ENCODE measurements at places on chromosomes 3 and 15. TPM values are rescaled to one million over a fixed set of nuclear protein-coding genes. Genes with fewer than 3 reads are reported as not detected.
A peak's percentile ranks its signal among the peaks of the same experiment; 100 is the strongest.

DNA sequence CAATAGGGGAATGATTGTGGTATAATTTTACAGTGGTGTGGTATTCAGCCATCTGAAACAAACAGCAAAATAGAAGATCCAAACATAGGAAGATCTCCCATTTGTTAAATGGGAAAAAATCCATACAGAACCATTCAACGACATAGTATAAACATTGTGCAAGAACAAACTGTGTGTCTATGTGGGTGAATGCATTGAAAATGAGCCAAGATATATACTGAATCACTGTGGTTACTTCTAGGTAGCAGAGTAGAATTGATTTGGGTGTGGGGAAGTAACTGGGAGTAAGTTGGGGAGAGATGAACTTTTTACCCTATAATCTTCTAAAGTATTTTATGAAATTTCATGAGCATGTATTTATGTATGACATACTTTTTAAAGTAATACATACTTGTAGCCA, 123.1 kb upstream of the UMPS start:
- no peak for DNase-seq

Gene ANKRD63
- not detected for total RNA-seq

Gene C2CD4A
- total RNA-seq: 3.7 TPM

- no peak for DNase-seq
These were observed 41.2 kb upstream of the XCR1 start for GRCh38 chr3:46068501-46068900.

DNA sequence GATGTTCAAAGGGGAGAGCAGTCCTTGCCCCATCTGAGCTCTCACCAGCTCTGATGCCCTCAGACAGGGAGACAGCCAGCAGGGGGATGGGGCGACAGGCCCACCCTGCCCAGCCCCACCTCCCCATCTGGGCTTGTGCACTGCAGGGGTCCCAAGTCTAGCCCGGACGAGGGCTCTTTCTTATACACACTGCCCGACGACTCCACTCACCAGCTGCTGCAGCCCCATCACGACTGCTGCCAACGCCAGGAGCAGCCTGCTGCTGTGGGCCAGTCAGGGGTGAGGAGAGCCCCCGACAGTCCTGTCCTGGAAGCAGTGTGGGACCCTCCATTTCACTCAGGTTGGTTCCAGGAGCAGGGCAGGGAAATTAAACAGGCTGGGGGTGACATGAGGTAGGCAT, 73.9 kb downstream of the BOC start:
- no peak for DNase-seq

GRCh38 chr3:23640471-23641146, 165.1 kb upstream of the UBE2E1 start:
- DNase-seq: no peak

DNA sequence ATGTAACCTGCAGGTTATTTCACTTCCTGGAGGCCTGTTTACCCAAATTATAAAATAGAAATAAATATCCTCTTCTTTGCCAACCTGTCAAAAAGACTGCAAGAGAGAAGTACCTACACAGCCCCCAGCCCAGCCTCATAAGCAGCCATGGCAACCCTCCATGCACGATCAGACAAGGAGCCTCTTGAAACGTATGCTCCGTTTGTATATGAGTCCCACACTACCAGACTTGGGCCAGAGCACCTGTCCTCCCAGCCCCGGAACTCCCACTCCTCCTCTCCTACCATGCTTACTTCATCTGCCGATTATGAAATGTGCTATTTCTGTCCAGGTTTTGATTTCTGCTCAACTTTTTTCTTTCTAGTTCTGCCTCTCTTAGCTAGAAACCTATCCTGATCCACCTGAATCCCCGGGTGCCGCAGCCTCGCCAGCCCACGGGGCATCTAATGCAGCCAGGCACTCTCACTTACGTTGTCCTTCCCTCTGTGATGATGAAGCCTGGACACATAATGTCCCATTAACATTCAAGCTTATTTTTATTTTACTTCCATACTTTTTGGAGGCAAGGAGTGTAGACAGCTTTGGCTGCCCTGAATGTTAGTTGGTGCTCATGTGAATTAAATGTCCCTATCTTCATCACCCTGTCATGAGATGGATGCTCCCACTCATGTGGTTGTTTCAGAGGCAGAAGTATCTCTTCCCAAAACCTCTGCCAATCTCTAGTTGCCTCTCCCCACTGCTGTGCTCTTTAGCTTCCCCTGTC, 73.8 kb downstream of the MB21D2 start:
- no peak for DNase-seq

DNA sequence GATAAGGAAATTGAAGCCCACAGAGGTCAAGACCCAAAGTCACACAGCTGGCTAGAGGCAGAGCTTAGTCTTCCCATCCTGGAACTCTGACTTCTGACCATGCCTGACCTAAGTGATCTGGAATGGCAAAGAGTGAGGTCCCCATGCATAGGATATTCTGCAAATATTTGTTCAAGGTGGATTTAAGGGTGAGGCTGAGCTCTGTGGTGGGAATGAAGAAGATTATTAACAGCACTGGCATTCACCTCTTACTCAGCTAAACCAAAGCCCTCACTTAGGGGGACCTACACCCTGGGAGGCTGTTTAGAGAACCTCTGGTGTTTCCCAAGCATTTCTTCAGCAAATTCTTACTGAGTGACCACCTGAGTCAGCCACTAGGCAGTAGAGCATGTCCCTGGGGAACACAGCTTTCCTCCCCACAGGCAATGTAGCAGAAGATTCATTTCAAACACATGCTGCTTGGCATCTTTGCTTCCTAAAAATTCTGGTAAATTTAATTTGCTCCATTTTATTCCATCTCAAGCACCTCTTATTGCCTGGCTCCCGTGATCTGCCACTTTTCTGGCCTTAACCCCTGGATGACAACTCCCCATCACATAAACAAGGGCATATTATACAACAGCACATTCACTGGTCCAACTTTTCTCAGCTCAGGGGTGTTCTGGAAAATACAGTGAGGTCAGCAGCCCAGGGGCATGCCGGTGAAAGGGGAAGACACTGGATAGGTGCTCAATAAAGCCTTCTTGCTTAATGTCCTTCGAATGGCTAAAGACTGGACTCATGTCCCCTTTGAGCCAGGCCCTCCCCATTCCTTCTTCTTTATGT, 176.0 kb downstream of the ABHD5 start:
- DNase-seq: no peak

DNA sequence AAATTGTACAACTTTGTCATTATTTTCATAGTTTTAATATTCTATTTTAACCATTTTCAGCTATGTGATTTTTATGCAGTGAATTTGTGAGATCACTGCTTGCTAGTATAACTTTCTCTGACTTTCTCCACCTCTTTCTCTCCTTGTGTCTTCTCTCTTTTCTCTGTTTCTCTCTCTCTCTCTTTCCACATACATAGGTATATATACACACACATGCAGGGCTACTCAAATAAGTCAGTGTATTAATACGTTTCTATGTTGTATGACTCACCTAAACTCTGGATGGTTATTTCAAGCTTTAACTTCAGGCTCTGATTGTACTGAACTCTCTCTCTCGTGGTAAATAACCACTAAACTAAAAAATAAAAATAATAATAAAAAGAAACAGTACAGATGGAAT, 1389.3 kb upstream of the ALCAM start:
- no peak for DNase-seq

Gene MST1R
- 88.9 TPM for total RNA-seq

GRCh38 chr3:171372694-171373093, 87.5 kb downstream of the TNIK start:
- DNase-seq: no peak

Gene C3orf70
- total RNA-seq: 12.7 TPM

DNA sequence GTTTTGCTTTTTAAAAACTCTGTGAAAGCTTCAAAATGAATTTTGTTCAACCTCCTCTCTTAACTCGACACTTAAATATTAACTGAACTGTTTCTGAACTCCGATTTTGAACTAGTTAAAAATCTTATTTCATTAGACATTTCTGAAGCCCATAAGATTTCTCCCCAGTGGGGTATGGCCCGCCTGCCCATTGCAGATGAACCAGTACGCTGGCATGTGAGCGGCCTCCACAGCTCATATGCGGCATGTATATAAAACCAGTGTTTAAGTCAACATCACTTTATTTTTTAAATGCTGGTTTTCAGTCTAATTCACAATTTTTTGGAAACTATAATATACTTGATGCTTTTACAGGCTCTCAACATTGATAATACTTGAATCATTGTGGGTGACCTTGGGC, 50.2 kb downstream of the CPN2 start:
- DNase-seq: no peak

Gene CCDC39
- not detected for total RNA-seq

GRCh38 chr15:85289677-85290365, 90.6 kb upstream of the AKAP13 start:
- peak; percentile 44 for DNase-seq

DNA sequence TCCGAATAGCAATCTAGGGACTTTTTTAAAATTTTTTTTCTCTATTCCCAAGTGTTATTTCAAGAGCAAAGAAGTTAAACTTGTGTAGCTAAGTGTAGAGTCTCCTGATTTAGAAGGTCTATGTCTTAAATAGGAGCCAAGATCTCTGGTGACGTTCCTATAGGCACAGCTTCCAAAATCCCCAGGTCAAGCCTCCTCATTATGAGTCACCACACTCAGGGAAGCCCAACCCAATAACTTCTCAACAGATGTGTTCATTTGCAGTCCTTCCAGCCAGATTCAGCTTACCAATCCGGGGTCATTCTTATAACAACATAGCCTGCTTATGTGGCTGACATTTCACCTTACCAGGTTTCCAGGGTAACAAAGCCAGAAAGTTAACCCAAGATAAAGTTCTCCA, 270.3 kb downstream of the IL5RA start:
- no peak for DNase-seq

DNA sequence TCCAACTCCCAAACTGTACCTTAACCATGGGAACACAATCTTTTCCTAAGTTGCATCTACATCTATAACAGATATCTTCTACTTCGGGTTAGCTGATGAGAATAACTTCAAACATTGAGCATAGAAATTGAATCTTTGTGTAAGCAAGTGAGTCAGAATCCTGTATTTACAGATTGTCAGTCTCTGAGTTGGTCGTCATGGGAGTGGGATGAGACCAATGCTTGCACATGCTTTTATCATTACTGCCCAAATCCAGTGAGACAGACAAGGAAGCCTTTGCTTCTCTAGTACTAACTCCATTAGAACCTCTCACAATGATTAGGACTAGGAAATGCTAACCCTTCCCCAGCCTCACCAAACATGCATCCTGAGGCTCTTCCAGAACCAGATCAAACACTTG, 587.1 kb upstream of the ZNF717 start:
- no peak for DNase-seq

DNA sequence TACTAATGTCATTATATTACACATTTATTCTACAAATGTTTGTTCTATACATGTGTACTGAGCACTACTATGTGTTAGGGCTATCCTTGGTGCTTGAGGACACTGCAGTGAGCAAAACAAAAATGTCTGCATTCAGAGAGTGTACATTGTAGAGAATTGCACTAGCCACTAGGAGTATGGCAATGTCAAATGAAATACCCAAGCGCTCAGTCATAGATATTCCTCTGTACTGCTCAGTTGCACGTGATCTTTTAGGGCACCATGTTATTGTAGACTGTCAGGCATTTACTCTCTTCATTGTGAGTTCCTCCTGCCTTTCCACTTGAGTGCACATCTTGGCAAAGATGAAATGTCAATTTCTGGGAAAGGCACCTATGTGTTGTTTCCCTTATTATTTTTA, 36.8 kb downstream of the FNDC3B start:
- no peak for DNase-seq

Gene ZNF660
- total RNA-seq: 0.72 TPM

Gene SLC30A4
- 10.7 TPM for total RNA-seq

- no peak for DNase-seq
These were observed 449.9 kb downstream of the PDCD6IP start for GRCh38 chr3:34248352-34248751.

Gene SLC9A9
- total RNA-seq: 6.5 TPM

Gene P2RY1
- total RNA-seq: 27.8 TPM

Gene NOX5
- 0.17 TPM for total RNA-seq

- DNase-seq: no peak
These were observed 44.3 kb downstream of the IL5RA start for GRCh38 chr3:3065876-3066275.

GRCh38 chr3:106326941-106327695, 458.3 kb upstream of the CBLB start:
- no peak for DNase-seq

DNA sequence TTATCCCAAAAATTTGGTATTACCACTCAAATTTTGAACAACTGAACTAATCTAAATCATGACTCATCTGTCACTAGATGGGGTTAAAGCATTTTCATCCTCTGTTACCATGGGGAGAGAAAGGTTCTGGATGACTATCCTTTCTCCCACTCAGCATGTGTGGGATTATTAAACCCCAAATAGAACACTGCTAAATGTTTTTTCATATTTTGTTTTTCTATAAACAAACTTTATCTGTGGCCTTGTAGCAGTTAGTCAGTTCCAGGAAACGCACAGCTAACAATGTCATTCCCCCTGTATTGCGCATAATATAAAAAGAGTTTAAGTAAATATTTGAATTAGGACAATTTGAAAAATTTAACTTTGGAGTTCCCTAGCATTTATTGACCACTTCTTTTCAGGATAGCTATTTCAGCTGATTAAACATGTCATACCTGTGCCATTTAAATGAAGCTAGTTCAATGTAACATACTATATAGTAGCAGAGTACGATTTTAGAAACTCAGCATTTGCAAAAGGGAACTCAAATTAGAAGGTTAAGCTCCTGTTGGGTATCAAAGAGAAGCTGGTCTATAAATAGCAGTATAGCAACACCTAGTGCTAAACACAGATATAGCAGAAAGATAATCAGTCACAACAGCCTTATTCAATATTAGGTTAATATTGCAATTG, 9.2 kb upstream of the TMEM212 start:
- no peak for DNase-seq

GRCh38 chr3:153161714-153162512, at the start of gene RAP2B:
RAP2B (plus strand) TSS chr3:153162226; CDS start chr3:153162694, 468 bp downstream.
- DNase-seq: peak; percentile 99

GRCh38 chr3:189394599-189395121, 222.9 kb downstream of the TPRG1 start:
- DNase-seq: no peak

DNA sequence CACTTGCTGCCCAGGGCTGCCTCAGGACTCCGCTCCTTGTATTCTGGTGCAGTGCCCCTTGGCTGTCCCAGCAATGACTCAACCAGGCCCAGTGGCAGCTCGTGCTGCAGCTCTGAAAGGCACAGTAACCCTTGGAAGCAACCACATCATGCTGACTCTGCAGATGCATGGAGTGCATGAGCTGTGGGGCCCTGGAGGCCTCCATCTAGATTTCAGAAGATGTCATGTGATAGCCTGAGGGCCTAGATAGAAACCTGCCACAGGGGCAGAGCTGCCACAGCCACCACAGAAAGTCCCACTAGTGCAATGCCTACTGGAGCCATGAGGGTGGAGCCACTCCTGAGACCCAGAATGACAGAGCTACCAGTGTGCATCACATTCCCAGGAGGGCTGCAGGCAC, 117.1 kb upstream of the SMAD3 start:
- DNase-seq: no peak

Gene CACNA1D
- 9.6 TPM for total RNA-seq

- no peak for DNase-seq
These were observed 20.4 kb upstream of the TPM1 start for GRCh38 chr15:63022181-63022580.

Gene NR2F2
- 25.7 TPM for total RNA-seq
